Activated CD4-positive, alpha-beta T cell treated with anti-CD3 and anti-CD28 coated beads, Interleukin-2, amount 50 U/mL, for 16 hours (primary cell): ENCODE measurements at places on chromosomes 6 and 20.

DNA sequence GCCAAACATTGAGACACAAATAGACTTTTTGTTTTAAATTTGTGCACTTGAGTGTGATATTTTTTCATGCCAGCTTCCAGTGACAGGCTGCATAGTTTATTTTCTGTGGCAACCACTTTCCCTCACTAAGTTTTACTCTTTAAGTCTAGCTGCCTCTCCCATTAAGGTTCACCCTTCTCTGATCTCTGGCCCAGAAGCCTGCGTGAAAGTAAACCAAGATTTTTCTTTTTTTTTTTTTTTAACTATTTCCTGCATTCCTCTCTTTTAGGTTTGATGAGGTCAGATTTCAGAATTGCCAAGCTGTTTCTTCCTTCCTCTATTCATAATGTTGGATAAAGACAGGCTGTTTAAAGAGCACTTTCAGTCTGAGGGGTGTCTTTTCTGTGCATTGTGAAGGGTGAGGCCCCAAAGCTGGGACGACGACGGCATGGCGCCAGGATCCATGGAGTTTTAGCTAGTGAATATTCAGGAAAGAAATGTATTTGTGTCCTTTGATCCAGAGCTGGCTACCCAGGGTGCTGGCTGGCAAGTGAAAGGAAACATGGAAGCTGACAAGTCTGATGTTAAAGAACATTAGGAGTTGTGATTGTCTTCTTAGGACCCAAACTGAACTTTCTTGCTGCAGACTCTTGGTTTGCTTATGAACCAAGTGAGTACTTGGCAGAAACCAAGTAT is 50.7 kb downstream of the DOK5 start:
- DNase-seq = no peak

DNA sequence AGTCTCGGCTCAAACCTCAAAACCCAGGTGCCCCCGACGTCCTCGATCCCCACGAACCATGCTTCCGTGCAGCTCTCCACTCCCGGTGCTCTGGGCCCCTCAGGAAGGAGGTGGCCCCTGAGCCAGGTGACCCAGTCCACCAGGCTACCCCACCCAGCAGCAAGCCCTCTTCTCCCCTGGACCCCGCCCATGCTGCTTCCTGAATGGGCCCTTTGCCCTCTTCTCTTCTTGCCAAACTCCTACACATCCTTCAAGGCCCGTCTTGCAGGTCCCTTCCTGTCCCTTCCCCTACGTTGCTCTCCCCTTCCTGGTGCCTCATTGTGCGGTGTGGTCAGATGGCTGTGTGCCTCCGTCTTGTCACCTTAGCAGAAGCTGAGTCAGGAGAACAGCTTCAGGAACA is 3.4 kb upstream of the GATA5 start:
- no peak for DNase-seq

- DNase-seq = peak; percentile 66
Observed at GRCh38 chr6:16741112-16742016, 19.9 kb downstream of the ATXN1 start.

- DNase-seq = no peak
Observed at GRCh38 chr6:107713563-107713962, 110.5 kb downstream of the SCML4 start.
